Activated CD4-positive, alpha-beta T cell treated with anti-CD3 and anti-CD28 coated beads, Interleukin-10, Interleukin-2, amounts not matched to agents 100 ng/mL and 50 ng/mL, durations not matched to agents 16 hours and 8 hours (primary cell): ENCODE measurements at places on chromosomes 1 and 21.

DNA sequence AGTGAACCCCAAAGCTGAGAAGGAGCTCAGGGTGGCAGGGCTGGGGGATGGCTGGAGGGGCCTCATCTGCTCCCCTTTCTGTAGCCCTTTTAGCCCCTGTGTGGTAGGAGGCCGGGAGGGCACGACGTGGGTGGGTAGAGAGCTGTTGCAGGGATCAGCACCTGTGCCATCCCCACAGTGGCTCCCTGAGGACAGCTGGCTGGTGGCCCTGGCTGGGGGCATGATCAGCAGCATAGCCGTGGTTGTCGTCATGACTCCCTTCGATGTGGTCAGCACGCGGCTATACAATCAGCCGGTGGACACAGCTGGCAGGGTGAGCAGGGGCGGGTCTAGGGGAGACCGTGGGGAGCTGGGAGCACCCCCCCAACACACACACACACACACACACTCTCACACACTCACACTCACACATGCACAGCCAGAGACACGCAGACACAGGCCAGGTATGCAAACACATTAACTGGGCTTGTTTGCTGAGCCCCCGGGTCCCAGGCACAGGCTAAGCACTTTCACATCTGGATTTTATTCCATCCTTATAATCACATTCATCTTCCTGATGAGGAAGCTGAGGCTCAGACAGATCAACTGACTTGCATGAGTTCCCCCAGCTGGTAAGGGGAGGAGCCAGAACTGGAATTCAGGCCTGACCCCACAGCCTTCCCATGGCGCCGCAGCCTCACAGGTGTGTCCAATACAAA lies 2.5 kb downstream of the SLC25A34 start:
- no peak for DNase-seq

DNA sequence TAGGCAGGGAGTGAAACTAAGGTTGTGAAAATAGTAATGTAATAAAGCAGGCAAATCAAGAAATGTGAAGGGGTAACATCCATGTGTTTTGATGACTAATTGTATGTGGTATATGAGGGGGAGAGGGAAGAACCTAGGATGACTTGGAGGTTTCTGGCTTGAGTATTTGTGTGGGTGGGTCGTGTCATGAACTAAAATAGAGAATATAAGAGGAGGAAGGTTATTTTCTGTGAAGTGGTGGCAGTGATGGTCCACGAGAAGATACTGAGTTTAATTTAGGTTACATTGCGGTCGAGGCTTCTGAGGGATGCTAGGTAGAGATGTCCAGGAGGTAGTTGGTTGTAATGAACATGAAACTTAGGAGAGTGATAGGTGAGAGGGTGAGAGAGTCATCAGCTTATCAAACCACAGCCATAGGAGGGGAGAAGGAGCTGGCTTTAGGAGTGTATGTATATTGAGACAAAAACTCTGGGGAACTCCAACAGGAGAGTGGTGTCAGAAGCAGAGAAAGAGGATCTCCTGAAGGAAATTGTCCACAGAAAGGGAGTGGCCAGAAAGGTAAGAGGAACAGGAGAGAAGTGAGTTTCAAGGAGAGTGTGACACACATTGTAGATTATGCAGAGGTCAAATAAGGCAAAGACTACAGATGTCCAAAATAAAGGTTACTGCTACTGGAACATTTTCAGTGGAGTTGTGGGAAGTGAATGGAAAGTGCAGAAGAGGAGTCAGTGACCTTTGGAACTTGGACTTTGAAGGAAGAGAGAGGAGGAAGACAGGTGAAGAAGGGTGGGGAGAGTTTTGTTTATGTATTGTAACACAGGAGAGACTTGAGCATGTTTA lies 89.0 kb upstream of the MACF1 start:
- peak; percentile 42 for DNase-seq

DNA sequence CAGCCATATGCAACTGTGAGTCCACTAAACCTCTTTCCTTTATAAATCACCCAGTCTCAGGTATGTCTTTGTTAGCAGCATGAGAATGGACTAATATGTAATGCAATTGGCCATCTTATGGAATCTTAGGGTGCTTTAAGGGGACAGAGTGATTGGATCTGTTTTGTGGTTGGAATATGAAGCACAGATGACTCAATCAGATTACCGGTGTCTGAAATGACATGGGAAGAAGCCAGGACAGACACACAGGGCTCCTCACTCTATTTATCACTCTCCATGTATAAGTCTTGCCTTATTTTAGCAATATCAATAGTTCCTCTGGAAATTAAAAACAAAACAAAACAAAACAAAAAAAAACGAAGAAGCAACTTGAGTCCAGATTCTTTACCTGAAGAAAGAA lies 12.9 kb downstream of the KCNJ6 start:
- no peak for DNase-seq

GRCh38 chr1:24374891-24375786 lies 38.4 kb downstream of the STPG1 start:
- DNase-seq: no peak

DNA sequence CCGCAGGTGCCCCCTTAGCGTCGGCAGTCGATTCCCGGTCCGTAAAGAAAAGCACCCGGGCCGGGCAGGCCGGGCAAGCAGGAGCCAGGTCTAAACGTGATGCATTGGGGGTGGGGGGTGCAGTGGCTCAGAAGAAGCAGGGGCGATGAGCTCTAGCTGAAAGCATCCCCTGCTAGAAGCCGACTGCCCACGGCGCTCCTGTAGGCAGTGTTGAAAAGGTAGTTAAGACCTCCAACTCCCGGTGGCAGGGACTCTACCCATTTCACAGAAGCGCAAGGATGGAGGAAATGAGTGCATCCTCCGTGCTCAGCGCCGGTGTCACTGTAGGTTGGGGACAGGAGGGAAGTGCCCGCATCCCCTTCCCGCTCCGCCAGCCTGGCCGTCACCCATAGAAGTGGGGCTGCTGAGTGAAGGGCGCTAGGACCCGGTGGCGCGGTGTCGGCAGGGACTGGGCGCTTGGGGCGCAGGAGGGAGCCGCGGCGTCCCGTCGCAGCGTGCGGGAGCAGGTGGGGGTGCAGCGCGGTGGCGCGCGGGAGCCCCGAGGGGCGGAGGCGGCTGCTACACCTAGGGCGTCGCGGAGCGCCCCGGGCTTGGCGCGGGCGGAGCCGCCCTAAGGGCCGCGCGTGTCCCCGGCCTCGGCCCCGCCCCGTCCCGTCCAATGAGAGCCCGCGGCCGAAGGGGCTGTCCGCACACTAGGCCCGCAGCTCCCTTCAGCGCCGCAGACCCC lies at the start of gene WNT2B:
WNT2B (plus strand) TSS at position 688 of the 727 bp plus-strand sequence. CDS start 298 bp downstream, outside the sequence.
- DNase-seq: peak; percentile 54
